Stimulated activated CD4-positive, alpha-beta T cell treated with anti-CD3 and anti-CD28 coated beads, TNF-alpha, amount 100 ng/mL, for 48 hours (primary cell): ENCODE measurements at places on chromosomes 1 and 21.
A peak's percentile ranks its signal among the peaks of the same experiment; 100 is the strongest.

DNA sequence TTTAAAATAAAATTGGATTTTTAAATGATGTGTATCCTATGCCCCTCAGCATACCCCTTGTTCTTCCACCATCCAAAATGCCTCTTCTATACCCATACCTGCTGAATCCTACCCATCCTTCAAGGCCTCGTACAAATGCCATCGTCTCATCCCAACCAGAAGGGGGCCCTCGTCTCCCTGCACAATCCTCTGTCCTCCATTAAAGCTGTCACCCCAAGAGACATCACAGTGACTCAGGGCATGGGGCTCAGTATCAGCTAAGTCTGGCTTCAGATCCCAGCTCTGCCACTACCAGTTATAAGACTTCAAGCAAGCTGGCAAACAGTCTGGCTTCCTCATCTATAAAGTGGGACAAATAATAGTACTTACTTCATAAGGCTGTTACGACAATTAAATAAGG lies 23.8 kb downstream of the IGFN1 start:
- no peak for DNase-seq

DNA sequence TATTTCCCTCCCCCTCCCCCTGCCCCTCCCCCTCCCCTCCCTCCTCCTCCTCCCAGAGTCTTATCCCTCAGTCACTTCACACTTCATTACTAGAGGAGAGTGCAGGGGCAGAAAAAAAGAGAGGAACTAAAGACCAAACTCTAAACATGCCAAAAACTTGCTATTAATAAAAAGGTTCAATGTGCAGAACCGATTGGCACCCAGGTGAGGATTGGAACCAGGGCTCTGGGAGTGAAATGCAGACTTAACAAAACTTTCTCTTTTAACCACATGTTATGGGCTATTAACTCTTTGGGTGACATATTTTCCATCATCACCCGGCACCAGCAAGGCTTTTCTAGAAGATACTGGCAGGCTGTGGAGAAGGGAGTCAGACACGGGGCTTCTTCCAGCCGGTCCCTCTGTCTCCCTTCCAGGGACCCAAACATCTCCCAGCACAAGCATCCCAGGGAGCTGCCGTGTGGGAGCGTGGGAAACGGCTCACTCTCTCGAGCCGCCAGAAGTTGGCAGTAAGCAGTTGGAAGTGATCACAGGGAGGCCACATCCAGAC lies 13.6 kb downstream of the NID1 start:
- DNase-seq: no peak

GRCh38 chr1:221565711-221566110 lies 176.2 kb downstream of the DUSP10 start:
- no peak for DNase-seq

DNA sequence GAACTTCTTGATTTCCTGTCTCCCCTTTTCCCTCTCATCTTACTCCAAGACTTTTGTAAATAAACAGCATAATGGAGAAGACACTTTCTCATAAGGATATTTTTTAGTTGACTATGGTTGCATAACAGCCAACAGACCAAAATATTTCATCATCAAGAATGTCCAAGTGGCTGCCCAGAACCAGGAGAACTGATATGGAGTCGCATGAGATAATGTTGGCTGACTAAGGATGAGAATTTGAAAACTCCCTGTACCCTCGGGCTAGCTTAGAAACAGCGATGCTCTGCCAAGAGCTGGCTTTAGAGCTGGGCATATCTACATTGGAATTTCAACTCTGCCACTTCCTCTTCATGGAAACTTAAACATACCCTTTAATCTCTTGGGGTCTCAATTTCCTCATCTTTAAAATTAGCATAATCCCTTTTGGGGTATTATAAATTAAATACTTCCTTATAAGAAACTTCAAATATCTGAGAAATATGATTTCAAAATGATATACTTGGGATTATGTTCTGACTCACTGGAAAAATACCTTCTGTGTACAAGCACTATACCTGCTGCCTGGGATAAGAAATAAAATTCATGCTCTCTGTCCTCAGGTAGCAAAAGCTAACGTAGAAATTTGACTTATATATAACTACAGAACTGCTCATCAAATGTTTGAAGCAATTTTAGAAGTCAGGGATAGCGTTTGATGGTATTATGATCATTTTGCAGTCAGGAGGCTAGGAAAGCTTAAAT lies 777.3 kb downstream of the LTN1 start:
- DNase-seq: no peak

DNA sequence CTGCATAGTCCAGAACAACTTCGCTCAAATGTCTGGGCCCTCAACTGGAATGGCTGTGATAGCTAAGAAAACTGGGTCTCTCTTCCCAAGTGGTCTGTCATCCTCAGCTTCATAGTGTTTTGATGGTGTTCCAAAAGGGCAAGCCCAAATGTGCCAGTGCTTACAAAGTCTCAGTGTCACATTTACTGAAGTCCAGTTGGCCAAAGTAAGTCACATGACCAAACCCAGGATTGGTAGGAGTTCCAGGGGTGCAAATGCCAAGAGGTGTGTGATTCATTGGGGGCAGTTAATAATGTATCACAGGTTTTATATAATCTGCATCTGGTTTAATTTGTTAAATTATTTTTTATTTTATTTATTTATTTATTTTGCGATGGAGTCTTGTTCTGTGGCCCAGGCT lies 24.9 kb downstream of the SMG7 start:
- no peak for DNase-seq

DNA sequence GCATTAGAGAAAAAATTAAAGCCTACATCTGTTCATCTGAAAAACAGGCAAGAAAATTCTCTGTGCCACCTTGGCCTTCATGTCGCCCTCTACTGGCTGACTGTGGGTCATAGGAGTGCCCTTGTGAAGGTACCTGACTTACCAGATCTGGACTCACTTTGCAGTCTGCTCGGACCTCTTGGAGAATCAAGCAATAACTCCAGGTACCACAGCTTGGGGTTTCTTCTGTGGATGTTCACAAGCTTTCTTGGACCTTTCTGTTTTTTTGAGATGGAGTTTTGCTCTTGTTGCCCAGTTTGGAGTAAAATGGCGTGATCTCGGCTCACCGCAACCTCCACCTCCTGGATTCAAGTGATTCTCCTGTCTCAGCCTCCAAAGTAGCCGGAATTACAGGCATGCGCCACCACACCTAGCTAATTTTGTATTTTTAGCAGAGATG lies 2.4 kb upstream of the PRAMEF18 start:
- DNase-seq: peak; percentile 30

- DNase-seq: no peak
Observed at GRCh38 chr1:86064899-86065298, 91.7 kb downstream of the COL24A1 start.

GRCh38 chr1:217196616-217197015 lies 434.3 kb downstream of the GPATCH2 start:
- DNase-seq: no peak
